ENCODE measurements at places on chromosomes 7 and 10.

GRCh38 chr7:82156168-82156567, 287.4 kb downstream of the CACNA2D1 start:
- no peak for DNase-seq

- DNase-seq, result no peak
Observed at GRCh38 chr10:36783400-36783799, 342.0 kb upstream of the ANKRD30A start.

- DNase-seq, result peak; percentile 7
Observed at GRCh38 chr10:64033711-64034110, 512.5 kb downstream of the REEP3 start.

- no peak for DNase-seq
Observed at GRCh38 chr10:87750817-87751216, 67.2 kb downstream of the ATAD1 start.

DNA sequence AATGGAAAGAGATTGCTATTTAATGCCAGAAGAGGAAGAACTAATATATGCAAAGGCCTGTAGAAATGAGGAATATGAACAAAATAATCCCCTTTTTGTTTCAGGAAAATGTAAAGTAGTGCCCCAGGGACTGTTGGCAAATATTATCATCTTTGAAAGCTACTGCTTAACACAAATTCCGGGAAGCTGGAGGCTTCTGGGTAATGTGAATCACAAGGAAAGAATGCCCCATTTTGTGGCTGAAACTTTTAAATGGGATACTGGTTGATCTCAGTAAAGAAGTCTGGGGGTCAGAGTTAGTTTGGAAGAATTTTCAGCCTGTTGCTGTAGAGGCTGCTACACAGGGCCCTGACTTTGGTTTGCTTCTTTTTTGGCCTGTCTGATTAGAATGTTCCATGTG, 141.0 kb downstream of the PTEN start:
- DNase-seq, result peak; percentile 4

- DNase-seq, result no peak
Observed at GRCh38 chr10:33497338-33497737, 162.9 kb upstream of the NRP1 start.

DNA sequence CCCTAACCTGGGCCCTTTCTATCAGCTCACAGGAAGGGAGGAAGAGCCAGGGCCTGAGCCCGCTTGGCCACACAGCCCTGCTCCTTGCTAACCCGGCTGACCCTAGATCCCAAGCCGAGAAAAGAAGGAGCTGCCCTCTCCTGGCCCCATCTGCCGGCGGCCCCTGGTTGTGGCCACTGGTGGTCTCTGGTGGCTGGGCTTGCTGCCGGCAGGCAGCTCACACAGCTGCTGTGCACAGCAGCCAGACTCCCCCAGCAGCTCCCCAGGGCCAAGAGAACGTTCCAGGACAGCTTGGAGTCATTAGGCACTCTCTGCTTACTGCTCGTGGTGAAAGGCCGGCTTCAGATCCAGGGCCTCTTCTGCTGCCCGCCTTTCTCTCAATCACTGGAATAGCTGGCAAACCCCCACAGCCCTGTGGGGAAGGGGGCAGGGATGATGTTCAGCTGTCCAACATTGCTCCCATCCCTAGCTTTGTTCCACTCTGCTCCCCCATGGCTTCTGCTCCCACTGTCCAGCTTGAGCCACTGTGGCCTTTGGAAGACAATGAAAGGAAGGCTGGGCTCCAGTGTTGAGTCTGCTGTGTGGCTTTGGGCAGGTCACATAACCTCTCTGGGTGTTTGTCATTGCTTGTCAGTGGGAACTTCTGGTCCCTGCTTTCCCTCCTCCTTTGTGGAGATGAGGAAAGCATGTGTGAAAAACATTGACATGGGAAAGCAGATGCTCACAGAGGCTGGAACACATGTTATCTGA, 35.4 kb upstream of the COL13A1 start:
- no peak for DNase-seq

DNA sequence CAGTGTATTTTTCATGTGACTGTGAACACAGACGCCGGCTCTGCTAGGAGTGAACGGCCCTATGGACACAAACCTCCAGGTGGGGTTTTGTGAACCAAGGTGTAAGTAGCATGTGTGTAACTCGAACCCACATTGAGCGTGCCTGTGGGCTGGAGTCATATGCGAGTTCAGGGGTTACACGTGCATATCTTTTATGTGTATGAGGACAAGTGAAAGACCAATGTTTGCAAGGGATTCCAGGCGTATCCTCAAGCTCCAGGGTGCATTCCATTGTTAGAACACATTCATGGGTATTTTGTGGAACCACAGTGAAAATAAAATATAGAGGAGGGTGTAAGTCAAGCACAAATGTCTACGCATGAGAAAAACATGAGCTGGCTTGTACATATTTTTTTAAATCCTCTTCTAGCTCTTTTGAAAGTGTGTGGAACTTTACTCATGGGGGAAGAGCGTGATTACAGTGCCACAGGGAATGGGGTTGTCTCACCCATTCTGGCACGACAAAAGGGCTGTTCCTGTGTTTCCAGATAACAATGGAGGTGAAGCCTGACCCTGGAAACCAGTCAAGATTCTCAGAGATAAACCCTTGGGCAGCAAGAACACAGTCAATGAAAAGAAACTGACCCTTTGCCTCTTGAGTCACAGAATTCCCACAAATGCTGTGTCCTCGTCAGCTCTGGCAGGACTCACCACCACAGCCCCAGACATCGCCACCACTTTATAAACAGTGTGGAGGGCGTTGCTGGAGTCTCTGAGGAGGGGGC, 37.0 kb upstream of the GOT1 start:
- no peak for DNase-seq

DNA sequence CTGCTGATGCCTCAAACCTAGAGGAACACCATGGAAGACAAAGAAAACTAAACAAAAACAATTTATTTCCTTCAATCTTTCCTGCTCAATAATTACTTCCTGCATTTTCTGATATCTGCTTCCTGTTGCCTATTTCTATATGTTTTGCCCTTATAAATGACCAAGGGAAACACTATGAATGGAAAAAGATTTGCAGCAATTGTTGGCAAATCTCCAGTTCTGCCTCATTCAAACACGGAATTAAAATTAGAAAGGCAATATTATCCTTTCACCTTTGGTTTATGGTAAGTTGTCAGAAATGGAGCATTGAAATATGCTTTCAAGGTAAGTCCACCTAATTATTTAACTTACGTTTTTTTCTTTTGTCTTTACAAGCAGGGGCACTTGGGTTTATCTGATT, 552.2 kb upstream of the ANKRD30A start:
- DNase-seq, result no peak

DNA sequence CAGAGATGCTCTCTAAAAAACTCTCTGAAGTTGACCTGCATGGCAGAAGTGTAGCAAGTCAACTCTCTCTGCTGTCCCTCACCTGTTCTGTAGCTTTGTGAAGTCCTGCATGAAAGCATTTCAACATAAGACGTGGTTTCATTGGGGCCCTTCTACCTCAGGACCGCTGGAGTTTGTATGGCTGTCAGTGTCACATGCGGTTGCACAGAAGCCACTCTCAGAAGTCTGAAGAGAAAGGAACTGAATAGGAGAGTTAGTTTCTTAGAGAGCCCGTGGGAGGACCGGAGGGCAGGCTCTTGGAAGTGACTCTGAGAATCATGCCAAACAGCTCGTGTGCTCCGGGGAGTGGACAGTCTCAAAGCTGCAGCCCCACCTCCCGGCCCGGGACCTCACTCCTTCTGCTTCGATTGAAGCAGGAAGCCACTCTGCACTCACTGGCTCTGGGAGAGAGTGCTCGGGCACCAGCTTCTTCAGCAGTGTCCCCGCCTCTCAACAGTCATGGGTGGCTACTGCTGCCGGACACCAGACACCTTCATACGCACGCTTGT, 486.7 kb downstream of the SDK1 start:
- peak; percentile 30 for DNase-seq

GRCh38 chr10:76649254-76649653, 988.4 kb downstream of the KCNMA1 start:
- DNase-seq, result no peak

- DNase-seq, result no peak
Observed at GRCh38 chr7:127438836-127439235, 46.3 kb upstream of the ZNF800 start.

- no peak for DNase-seq
Observed at GRCh38 chr7:36863901-36864701, 139.8 kb upstream of the AOAH start.

DNA sequence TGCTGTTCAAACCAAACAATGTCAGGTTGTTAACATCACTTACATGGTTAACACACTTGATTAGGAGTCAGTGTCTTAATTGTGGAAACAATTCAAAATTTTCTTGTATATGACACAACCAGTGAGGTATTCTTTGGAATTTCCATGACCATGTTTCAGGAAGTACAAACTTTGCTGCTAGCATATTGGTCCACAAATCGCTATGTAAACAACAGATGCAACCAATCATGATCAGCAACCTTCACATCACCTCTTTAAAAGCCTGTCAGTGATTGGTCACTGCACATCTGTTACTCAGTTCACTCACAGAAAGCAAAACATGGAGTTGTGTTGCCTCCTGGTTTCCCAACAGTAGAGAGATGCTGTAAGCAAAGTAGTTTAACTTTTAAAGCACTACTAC, 108.9 kb upstream of the FAM3C start:
- DNase-seq, result peak; percentile 91

DNA sequence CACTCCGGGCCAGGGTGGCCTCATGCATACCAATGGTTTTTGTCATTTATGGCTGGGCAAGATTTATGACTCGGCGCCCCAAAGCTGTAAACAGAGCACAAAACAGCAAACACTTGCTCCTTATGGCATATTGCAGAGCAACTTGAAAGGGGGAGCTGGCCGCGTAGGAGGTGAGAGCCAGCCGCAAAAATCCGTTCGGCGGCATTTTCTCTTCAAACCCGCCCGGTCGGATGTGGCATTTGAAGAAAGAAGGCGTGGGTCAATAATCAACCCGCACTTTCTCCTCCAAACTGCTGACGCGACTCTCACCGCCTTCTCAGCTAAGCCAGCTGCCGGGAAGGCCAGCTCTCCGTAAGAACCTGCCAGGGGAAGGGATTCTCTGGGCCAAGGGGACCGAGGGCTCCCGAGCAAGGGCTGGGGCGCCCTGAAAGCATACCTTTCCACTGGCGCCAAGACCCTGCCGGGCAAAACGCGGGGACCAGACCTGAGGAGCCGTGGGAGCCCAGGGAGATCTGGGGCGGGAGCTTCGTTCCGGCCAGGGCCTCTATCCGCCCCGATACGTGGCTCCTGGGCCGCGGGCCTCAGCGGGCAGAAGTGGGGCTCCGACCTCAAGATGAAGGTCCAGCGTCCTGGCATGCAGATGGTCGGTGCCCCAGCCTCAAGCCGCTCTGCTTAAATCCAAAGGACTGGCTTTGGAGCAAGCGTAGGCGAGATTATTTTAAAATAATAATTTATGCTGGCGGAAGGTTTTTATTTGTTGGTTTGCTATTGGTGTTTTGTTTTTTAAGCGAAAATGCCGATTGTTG, 12.9 kb upstream of the HOXA2 start:
- DNase-seq, result peak; percentile 95

DNA sequence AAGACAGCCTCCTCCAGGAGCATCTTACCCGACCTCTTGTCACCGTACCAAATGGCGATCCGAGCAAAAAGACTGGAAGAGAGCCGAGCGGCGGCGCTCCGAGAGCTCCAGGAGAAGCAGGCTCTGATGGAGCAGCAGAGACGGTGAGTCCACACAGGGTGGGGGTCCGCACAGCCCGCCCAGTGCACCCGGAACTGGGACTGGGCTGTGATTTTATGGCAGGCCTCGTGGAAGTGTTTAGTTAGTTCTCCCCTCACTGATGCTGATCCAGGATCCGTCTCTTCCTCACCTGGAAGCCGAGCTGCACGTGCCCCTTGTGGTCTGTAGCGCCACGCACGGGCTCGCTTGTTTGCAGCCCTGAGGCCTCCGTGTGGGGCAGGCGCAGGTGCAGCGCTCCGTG, 19.6 kb downstream of the LRRC27 start:
- no peak for DNase-seq

- DNase-seq, result no peak
Observed at GRCh38 chr7:118312966-118313365, 88.5 kb downstream of the ANKRD7 start.

GRCh38 chr7:34365611-34366010, 292.4 kb upstream of the NPSR1 start:
- no peak for DNase-seq

DNA sequence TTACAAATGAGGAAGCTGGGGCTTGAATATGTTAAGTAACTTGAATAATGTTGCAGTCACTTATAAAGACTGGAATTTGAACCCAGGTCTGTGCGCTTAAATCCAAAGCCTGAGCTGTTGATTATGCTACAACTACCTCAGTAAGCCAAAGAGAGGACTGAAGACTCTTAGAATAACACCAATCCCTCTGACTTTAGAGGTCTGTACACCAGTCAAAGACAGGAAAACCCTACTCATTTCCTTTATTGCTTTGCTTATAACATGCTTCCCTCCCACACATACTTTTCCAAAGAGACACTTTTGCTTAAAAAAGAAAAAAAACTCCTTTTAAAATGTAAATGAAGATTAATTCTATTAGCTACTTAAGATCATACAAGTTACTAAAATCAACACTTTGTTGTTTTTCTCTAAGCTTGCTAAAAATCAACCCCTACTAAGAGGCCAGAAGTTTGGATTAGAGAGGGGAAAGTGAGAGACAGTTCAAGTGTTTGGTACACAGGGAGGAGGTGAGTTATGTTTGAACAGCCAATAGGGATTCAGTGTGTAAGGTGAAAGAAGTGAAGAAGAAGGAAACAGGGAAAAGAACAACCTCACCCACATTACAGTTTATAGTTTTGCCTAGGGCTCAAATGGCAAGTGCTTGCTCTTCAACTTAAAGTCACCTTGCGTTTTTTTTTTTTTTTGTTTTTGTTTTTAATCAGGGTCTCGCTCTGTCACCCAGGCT, 74.8 kb downstream of the MDH2 start:
- no peak for DNase-seq

DNA sequence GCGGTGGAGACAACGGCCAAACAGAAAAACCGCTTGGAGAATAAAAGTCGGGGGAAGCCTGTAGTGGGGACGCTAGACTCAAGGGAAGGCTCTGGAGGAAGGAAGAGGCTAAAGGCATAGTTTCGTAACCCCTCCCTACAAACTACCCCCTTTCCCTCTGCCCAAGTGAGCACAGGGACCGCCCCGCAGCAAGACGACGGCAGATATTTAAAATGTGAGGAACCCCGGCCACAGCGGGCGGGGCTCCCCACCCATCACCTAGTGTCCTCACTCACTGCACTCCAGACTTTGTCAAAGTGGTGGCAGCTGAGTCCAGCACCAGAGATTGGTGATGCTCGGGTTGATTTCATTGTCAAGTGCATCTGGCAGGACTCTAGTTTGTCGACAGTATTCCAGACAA, 69.1 kb downstream of the PRKAG2 start:
- no peak for DNase-seq

DNA sequence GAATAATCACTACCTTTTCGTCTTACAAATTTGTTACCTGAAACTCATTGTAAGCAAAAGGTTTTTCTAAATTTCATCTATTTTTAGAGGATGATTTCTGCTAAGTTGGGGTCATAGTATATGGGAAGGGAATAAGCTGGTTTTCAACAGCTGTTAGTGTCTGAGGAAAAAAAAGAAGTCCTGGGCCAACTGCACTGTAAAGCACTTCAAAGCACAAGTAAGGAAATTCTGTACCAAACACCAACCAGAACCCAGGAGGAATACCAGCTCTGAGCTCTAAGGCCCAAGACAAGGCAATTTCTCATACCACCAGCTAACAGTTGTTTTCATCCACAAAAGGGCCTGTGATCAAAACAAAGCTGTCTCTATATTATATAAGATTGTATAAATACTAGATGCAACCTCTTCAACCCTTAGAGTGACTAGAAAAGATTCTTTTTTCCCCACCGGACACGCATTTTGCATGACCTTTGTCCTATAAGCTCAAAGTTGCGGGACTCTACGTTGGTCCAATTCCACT, 6.1 kb upstream of the MEOX2 start:
- DNase-seq, result no peak

Data from kidney tubule cell (primary cell).